ENCODE measurements at places on chromosomes 13 and 19.

GRCh38 chr13:78845656-78846365, 186.9 kb upstream of the OBI1 start:
- no peak for DNase-seq

GRCh38 chr13:32277839-32278238, 37.3 kb downstream of the ZAR1L start:
- no peak for DNase-seq

DNA sequence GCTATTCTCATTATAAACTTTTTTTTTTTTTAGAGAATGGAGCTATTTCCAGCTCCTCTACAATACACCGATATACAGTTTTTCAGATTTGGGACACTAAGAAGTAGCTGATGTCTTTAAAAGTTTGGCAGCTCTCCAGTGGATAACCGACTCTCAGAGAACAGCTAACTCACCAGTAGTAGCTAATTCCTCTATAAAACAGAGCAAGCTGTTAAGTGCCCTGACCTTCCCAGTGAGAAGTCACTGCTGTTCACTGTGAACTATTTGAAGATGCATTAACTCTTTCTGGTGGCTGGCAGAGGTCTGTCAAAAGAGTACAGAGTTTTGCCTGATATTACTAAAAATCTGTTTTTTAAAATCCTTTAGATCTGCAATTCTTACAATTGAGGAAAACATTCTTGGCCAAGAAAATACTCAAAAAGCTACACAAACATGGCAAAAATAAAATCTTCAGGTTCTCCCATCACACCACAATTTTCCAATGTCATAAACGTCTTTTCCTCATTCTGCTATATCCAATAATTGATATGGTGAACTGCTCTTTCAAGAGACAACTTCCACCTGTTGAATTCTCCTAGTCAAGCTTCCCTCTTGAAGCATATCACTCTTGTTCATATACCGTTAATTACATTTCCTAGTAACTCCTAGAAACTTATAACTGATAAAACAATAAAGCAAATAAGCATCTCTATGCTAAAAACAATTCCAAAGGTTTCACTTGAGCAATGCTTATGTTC, 44.2 kb downstream of the TBC1D4 start:
- no peak for DNase-seq

GRCh38 chr13:33017323-33017929, 1.2 kb downstream of the KL start:
- DNase-seq: no peak

DNA sequence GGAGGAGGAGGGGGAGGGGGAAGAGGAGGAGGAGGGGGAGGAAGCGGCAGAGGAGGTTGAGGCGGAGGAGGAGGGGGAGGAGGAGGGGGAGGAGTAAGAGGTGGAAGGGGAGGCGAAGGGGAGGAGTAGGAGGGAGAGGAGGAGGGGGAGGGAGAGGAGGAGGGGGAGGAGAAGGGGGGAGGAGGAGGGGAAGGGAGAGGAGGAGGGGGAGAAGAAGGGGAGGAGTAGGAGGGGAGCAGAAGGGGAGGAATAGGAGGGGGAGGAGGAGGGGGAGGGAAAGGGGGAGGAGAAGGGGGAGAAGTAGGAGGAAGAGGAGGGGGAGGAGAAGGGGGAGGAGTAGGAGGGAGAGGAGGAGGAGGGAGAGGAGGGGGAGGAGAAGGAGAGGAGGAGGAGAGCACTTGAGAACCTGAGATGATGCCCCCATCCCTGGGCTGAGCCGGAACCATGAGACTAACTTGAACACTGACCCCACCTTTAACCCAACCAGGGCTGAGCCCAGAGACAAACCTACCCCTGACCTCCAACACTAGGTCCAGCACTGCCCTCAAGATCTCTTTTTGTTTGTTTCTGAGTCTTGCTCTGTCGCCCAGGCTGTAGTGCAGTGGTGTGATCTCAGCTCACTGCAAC, 12.6 kb downstream of the ABCA7 start:
- DNase-seq: no peak

DNA sequence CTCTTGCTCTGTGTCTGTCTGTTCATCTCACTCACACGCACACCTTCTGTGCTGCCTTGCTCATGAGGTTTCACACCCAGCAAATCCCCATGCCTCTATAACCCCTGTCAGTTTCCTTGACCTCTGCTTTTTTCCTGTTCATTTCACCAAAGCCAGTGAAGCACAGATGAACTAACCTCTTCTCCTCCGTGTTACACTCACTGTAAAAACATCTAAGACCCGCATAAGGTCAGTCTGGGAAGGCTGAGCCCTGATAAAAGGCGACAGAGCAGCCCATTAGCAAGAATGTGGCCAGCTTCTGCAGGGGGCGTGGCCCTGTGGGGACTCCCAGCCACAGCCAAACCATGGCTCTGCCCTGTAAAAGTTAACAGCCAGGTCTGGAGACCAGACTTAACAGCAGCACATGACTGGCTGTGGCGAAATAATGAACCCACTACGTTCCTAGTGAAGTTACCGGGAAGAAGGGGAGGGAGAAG, 42.8 kb upstream of the NPAS1 start:
- no peak for DNase-seq

- no peak for DNase-seq
These were observed 106.8 kb upstream of the SPRY2 start for GRCh38 chr13:80447747-80448146.

DNA sequence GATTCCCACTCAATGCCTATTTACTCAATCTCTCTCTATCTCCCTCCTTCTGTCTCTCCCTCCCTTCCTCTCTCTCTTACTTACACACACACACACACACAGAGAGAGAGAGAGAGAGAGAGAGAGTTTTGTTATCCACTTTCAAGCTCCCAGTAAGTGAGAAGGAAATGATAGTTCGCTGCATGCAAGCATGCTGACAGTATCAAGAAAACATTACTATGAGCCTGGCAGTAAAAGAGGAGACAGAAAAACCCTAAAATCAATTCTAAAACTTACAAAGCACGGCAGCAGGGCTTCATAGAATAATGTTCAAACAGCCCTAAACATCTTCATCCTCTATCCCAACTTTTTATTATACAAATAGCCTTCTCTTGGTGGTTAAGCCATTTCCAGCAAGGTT, 171.9 kb downstream of the FOXO1 start:
- no peak for DNase-seq

DNA sequence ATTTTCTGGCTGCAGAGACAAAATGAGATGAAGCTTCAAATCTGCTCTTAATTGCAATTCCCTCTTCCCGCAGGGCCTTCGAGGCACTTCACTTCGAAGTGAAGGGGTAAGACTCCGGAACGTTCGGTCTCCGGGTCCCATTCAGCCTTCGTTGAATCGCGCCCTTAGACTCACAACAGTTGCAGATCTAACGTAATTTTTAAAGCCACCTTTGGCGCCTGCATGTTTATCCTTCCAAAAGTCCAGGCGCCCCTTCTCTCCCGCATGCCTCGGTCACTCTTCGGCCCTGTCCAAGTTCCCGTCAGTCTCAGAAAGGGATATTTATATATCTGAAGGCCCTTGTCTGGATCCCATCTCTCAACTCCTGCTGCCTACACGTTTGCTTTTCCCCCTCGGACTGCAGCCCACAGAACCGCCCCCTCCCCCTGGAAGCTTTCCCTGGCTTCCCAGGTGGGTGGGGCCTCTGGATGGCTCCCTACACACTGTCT, 915 bp upstream of the KCTD12 start:
- no peak for DNase-seq
